Activated effector memory CD4-positive, alpha-beta T cell treated with anti-CD3 and anti-CD28 coated beads, Interleukin-2, amount 50 U/mL, for 16 hours (primary cell): ENCODE measurements at places on chromosomes 5 and 9.

GRCh38 chr9:89313842-89314241 lies 2.8 kb downstream of the CKS2 start:
- DNase-seq: no peak

DNA sequence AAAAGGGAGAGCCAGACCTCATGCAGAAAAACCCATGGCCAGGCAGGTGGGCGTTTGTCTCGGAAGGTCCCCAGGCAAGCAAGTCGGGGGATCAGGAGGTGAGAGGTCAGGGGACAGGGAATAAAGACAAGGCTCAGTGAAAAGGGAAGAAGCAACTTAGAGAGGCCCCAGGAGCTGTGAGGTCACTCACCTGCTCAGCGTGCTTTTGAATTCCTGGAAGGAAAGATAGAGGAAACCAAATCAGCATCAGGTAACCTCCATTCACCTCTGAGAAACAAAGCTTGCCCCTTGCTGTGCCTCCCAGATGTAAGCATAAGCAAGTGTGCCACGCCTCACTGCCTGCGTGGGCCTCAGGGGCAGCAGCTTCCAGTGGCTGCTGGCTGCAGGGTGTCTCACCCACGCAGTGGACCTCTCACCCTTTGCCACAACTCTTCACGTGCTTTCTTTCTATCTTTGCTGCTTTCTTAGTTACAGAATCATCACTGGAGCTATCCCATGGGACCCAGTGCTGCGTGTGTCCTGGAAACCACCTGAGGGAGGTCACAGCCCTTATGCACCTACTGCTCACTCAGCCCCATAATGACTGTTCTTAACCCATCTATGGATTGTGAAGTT lies 6.0 kb downstream of the TRIM7 start:
- no peak for DNase-seq

DNA sequence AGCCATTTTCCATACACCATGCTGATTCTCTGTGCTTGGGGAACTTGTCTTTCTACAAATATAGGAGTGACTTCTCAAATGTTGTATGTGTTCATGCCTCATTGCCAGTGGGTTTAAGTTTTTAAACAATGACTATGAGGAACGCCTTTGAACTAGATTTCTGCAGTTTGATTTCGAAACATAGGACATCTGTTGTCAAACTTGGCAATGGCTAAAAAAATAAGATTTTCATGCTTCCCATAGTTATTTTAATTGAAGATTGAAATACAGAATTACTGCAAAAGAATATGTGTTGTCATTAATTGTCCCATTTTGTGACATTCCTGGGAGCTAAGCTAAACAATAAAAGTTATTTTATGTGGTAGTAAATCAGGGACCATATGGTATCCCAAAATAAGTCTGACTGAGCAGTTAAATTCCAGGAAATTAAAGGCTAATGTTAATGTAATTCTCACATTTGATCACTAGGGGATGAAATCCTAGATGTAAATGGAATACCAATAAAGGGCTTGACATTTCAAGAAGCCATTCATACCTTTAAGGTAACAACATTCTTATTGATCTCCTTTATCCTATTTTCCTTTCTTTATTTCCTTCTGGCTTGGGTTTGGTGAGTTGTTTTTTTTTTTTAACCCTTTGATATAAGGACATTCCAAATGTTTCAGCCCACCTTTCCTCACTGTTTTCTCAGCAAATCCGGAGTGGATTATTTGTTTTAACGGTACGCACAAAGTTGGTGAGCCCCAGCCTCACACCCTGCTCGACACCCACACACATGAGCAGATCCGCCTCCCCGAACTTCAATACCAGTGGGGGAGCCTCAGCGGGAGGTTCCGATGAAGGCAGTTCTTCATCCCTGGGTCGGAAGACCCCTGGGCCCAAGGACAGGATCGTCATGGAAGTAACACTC lies 116.7 kb downstream of the GOLPH3 start:
- DNase-seq: no peak

GRCh38 chr5:90201923-90202322 lies 207.6 kb downstream of the CETN3 start:
- no peak for DNase-seq

- DNase-seq: peak; percentile 84
Observed at GRCh38 chr9:136808075-136808805, 492 bp downstream of the RABL6 start.

- DNase-seq: no peak
Observed at GRCh38 chr5:68112658-68113057, 102.9 kb upstream of the PIK3R1 start.

- no peak for DNase-seq
Observed at GRCh38 chr5:5929291-5930020, 448.9 kb downstream of the MED10 start.

- no peak for DNase-seq
Observed at GRCh38 chr9:133476036-133476931, 2.6 kb downstream of the SLC2A6 start.

DNA sequence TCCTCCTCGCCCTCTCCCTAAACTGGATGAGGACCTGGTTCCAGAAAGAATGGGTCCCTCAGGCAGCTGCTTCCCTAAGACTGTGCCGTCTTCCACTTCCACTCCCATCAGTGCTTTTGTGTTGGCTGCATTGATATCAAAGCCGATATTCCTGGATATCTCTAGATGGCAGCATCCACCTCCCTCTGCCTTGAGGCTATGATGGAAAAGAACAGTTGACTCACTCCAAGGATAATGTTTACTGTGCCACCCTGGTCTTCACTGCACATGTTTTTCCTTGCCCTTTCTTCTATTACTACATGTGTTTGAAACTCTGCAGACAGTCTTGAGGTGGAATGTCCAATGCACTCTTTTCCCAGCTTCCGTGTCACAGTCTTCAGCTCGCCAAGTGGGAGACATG lies 211.6 kb downstream of the MAST4 start:
- no peak for DNase-seq

DNA sequence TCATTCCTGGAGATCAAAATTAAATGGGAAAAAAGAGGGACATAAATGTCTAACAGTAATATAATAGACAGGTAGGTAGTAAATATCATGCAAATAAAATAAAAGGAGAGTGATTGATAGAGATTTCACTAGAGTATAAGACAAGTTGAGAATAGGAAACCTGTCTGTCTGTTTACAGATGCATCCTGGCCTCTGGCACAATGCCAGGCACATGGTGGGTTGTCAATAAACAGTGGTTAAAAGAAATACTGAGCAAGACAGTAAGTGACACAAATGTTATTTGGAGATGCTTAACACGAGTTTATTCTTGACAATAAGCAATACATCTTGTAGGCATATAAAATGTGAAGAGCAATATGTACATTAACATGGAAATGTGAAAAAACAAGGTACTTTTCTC lies 33.3 kb downstream of the RICTOR start:
- DNase-seq: no peak

DNA sequence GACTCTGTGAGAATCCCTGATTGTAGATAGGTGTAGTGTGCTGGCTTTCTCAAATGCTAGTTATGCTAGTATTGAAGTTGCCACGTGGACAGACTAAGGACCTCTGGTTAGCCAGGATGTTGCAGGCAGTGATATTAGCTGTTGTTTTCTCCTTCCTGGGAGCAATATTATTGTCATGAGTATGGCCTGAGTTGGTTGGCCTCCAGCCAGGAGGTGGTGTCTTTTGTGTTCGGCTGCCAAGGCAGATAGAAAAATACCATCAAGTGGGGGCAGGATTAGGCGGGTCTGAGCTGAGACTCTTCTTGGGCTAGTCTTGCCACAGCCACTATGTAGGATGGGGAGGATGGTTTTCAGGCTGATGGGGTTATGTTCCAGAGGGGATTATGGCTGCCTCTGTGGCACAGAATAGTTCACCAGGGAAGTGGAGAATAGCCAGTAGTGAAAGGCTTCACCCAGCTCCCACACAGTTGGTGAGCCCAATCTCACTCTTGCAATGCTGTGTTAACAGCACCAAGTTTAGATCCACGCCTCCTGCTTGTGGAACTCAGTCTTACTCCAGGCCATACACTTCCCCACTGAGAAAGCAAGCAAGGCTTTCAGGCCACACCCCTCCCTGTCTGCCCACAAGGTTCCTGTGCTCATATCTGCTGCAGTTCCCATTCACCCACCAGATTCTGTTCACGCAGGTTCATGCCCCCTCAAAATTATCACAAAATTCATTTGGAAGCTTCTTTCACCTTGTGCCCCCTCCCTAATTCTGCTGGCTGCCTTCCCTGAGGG lies 31.2 kb downstream of the GHR start:
- no peak for DNase-seq

GRCh38 chr9:122342323-122343050 lies 28.3 kb upstream of the PTGS1 start:
- no peak for DNase-seq
